Fibroblast of the aortic adventitia (primary cell): ENCODE measurements at places on chromosomes 2 and 18. TPM values are rescaled to one million over a fixed set of nuclear protein-coding genes. Genes with fewer than 3 reads are reported as not detected.

The ZSWIM2 gene
- 0.18 TPM in 1 of 2 replicates, not detected in the other for total RNA-seq

The CD302 gene
- total RNA-seq, result 23.0 and 33.0 TPM in 2 replicates

The PCARE gene
- under 0.01 and 0.08 TPM in 2 replicates for total RNA-seq

The SGPP2 gene
- total RNA-seq, result not detected in 2 replicates

The RGPD6 gene
- 34.9 and 45.0 TPM in 2 replicates for total RNA-seq

The HOXD13 gene
- not detected in 2 replicates for total RNA-seq

The ATP6V1B1 gene
- total RNA-seq, result 0.09 and 0.57 TPM in 2 replicates

The C1QL2 gene
- not detected in 2 replicates for total RNA-seq

The CXCR4 gene
- total RNA-seq, result 0.27 and 1.2 TPM in 2 replicates

The REG1B gene
- not detected in 2 replicates for total RNA-seq

The HSPE1 gene
- 66.3 and 98.5 TPM in 2 replicates for total RNA-seq

The CELF4 gene
- total RNA-seq, result not detected in 2 replicates

The IDH1 gene
- total RNA-seq, result 196 and 291 TPM in 2 replicates

The HOXD12 gene
- total RNA-seq, result not detected in 2 replicates

The METAP1D gene
- total RNA-seq, result 4.0 and 14.3 TPM in 2 replicates

The COMMD1 gene
- total RNA-seq, result 60.7 and 126 TPM in 2 replicates
